T1000 (cell line): ENCODE measurements at places on chromosomes 2 and 18.

DNA sequence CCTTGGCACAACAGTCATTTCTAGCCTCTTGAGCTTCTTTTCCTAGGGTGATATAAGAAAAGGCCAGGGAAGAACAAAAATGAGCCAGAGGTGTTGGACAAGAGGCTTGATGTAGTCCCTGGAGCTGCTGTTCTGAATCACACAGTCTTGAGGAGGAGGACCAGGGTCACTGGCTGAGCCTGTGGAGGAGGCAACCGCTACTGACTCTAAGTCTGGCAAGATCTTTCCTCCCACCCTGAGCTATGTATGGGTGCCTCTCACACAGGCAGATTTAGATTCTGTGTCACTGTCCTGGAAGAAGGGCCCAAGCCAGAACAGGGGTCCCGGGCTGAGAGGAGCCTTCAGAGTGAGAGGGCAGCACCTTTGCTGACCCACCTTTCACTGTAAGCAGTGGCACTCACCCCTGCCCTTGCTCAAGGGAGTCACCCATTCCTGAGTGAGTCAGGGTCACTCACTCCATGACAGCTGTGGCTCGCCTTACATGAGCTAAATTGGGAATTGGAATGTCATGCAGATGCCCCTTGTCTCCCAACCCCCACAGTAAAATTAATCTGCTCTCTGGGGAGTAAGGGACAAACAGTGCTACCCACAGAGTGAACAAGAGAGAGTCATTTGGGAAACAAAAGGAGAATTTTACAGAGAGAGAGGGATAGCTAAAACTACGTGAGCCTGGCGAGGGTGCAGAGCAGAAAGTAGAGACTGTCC is at the start of gene TRIM54:
Gene TRIM54 (plus strand): TSS at position 575 of the 705 bp plus-strand sequence. CDS start 303 bp downstream, outside the sequence.
- no peak for DNase-seq

DNA sequence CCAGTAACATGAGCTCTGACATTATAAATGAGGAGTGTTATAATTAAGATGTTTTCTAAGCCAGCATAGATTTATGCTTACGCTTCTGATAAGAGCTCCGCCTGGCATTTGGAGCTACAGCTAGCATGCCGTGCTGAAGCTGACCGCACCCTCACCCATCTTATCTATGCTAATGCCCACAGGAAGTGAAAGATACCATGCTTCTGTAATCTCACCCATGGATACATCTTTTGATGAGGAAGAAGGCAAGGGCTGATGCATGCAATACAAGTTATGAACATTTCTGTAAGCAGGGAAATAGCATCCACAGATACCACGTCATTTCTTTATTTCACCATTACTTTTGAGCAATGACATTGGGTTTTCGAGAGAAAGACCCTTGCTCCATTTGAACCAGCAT is 82.3 kb downstream of the ARL4C start:
- no peak for DNase-seq

- no peak for DNase-seq
Observed at GRCh38 chr2:180970016-180970415, 10.4 kb upstream of the UBE2E3 start.

- DNase-seq, result no peak
Observed at GRCh38 chr18:49212819-49213218, 247.6 kb downstream of the DYM start.

DNA sequence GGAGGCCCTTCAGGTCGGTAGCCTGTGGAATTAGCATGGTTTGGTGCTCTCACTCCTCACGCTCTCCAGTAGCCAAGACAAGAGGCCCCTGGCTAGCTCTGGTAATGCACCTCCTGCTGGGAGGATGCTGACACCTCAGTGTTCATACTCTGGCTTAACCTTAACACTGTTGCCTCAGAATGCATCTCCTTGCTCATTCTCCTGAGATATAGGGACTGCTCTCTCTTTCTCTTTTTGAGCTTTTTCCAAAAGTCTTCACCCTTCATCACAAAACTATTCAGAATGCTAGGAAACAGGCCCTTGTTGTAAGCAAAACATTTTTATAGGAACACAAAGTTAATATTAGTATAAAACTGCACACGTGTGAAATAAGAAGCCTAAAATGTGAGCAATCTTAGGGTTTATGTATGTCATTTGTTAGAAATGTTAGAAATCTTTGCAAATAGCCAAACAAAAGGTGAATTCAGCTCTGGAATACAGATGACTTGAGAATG is 17.3 kb upstream of the IMPA2 start:
- no peak for DNase-seq

DNA sequence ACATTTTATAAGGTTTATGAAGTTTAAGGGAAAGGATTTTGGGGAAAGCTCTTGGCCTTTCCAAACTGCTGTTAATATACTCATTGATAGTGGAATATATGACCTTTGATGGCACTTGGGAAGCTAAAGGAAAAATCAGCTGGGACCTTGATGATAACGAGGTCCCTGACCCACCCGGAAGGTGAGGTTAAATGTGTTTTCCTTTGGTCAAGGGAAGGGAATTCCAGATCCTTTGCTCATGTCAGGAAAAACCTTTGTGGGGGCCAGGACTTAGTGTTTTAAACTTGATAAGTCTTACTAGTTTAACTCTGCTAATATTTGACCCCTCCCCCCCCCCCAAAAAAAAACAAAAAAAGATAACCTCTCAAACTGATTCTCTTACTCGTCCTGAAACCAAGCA is 50.7 kb downstream of the CRIM1 start:
- DNase-seq, result no peak

- no peak for DNase-seq
Observed at GRCh38 chr2:190607014-190607597, 41.8 kb upstream of the NAB1 start.

DNA sequence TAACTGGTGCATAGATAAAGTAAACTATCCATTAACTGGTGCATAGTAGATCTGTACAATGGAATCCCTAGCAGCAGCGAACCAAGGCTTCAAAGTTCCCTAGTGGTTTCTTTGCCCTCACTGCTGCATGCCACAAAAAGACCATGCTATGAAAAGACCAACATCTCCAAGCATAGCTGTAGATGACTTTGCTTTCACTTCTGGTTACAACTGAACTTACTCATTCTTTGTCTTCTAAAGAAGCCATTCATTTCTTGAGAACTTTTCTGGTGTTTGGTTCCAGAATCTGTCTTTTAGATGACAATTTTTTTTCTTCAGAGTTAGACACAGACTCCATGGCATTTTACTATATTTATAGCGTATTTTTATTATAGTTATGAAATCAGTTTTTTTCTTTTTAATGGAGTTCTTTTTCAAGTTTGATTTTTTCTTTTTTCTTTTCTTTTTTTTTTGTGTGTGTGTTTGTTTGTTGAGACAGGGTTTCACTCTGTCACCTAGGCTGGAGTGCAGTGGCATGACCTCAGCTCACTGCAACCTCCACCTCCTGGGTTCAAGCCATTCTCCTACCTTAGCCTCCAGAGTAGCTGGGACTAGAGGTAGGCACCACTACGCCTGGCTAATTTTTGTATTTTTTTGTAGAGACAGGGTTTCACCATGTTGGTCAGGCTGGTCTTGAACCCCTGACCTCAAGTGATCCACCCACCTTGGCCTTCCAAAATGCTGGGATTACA is 63.6 kb downstream of the SLC35F5 start:
- no peak for DNase-seq

DNA sequence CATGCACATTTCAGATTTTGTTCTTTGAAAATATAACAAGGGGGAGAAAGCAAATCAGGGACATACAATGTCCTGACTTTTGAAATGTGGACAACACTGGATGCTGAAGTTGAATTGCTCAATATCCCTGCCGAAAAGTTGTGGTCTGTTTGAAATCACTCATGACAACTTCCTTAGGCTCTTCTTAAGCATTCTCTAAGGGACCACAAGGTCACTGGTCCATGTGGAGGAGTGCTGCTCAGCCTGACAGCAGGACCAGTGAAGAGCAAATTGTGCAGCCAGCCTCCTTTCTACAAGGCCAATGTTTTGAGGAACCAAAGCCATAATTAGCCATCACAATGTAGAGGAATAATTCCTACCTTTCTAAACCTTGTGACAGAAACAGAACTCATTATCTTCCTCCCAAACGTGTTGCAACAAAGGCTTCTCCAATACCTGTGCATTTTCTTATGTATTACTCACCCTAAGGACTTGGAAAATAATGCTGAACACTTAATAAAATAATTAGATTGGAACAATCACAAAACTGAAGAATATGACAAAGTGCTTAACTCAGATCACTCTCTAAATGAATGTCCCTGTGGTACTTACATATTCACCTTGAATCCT is 1477.6 kb upstream of the NXPH2 start:
- no peak for DNase-seq

DNA sequence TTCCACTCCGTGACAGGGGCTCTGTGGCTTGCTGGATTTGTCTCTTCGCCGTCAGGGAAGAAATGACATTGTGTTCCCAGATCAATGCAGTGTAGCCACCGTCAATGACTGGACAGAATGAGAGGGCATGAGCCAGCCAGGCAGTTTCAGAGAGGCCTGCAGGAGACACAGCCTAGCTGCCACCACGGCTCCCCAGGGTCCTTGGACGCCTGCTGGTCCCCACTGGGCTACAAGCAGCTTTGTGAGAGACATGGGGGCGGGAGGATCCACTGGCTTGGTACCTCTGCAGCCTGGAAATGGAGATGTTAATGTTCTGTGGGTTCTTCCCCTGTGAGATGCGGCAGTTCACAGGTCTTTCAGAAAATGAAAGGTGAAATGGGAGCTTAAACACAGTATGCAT is 12.1 kb upstream of the AMER3 start:
- no peak for DNase-seq

- no peak for DNase-seq
Observed at GRCh38 chr2:71605173-71605641, 151.8 kb downstream of the DYSF start.

DNA sequence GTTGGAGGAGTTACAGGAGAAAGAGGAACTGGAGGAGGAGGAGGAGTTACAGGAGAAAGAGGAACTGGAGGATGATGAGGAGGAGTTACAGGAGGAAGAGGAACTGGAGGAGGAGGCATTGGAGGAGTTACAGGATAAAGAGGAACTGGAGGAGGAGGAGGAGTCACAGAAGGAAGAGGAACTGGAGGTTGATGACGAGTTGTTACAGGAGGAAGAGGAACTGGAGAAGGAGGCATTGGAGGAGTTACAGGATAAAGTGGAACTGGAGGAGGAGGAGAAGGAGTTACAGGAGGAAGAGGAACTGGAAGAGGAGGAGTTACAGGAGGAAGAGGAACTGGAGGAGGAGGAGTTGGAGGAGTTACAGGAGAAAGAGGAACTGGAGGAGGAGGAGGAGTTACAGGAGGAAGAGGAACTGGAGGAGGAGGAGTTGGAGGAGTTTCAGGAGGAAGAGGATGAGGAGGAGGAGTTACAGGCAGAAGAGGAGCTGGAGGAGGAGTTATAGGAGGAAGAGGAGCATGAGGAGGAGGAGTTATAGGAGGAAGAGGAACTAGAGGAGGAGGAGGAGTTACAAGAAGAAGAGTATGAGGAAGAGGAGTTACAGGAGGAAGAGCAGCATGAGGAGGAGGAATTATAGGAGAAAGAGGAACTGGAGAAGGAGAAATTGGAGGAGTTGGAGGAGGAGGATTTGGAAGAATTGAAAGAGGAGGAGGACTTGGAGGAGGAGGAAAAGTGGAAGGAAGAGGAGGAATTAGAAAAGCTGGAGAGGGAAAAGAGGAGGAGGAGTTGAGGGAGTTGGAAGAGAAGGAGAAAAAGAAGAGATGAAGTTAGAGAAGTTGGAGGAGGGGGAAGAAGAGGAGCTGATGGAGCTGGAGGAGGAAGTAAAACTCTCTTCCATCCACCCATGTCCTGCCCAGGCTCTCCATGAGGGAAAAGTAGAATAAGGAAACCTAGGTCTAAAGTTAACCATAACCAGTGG is 37.2 kb downstream of the CLASP1 start:
- no peak for DNase-seq

GRCh38 chr2:178478130-178478438 is 316 bp downstream of the FKBP7 start:
- DNase-seq, result no peak

DNA sequence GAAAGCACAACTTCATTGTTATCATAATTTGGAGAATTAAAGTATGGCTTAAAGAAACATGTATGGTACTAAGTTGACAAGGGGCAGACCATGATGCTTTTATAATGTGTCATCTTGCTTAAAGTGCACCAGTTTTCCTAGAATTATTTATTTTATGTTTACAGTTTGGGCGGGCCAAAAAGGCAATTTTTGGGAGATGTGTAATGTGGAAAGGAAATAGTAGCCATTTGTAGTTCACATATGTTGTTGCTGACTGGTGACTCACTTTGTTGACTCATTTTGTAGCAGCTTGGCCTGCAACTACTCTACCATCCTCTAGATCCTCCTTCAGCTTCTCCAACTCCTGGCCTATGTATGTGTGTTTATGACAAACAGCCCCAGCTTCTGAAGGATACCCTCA is 7.7 kb downstream of the ZSCAN30 start:
- no peak for DNase-seq

DNA sequence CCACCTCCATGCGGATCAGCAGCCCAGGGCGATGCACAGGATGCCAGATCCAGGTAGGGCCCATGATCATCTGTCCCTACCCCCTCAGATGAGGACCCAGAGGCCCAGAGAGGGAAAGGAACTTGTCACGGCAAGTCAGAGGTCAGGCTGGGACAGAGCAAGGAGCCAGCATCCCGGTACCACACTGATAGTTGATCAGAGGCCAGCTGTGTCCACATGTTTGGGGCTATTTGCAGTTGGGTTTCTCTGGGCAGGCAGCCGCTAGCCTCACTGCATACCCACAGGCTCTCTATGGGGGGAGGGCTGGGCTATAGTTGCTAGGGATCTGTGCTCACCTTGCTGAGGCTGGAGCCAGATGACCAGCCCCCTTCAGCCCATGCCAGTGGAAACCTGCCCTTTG is 9.6 kb downstream of the GAREM2 start:
- DNase-seq, result no peak
